NK-92 treated with Interleukin-12 subunit alpha and Interleukin-12 subunit beta, amount 100 ng/mL, for 24 hours (cell line): ENCODE measurements at places on chromosomes 7 and 10.

DNA sequence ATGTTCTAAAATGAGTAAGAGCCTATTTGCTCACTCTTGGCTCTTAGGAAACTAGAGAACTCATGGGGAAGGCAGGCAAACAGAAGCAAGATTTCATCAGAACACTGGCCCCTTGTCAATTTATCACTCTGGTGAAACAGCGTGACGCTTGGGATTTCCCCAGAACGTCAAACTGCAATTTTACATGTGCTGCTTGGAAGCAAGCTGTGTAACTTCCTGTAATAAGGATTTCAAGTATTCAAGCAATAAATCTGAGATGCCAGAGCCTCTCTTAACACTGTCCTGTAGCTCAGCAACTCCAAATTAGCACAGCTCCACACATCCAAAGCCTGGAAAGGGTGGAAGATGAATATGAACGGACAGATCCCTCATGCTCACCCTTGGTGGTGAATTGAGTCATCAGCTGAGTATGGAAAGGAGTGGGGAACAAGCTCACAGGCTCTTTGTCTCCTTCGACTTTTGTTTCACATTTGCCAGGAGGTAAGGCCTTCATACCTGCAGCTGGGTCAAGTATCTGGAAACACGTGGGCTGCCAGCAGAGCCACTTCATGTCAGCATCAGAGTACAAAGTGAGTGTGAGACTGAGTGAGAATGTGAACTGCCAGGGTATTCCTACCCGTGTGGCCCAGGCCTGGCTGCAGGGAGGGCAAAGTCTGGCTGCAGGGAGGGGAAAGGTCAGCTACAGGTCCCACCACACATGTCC is 140.4 kb upstream of the NAMPT start:
- DNase-seq: peak; percentile 76

DNA sequence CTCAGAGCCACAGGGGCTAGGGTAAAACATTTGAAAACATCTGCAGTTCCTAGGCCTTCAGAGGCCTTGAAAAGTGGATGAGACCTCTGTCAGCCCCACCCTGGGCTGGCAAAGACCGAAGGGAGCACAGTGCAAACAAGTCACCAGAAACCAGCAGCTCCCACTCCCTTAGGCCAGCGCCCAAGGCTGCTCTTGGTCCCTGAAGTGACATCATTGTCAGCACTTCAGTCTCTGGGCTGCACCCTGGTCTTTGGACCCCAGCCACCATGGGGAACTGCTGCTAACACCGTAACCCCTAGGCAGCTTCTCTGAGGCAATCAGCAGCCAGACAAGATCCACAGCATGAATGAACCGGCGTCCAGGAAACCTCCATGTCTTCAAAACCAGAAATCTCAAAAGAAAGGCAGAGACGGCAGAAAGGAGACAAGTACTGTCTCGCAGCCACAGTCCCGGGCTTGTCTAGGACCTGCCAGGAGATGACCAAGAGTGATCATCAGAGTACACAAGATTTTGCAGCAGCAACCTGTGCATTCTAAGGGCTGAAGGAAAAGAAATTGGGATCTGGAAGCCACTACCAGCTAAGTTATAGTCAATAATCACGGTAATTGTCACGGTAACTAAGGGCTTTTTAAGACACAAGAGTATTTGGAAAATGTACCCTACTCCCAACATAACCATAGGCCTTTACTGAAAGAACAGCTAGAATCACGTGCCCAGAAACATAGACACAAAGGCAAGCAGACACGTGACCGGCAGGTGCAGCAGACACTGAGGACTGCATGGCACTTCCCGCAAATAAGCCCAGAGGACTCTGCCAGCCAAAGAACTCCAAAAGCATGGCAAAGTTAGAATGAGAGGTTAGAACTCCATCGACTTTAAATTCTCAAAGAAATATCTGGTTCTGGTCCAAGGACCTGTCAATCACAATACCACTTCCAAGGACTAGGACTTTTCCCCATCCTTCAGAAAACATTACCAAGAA is 23.3 kb downstream of the CPXM2 start:
- no peak for DNase-seq

GRCh38 chr7:142800088-142800487 is 29.3 kb downstream of the PRSS2 start:
- no peak for DNase-seq

DNA sequence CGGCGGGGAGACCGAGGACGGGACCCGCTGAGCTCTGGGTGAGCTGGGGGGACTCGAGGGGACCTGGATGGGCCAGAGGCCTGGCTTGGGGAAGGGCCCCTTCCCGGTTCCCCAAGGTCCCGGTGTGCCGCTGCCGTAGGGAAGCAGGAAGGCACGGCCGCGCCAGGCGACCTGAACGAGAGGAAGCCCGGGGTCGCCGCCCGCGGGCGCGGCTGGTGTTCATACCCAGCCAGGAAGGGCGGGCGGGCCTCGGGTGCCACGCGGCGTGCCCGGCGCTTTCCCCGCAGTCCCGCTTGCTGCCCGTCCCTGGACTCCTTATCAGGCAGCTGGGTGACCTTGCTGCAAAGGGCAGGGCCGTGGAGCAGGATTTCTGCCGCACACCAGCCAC is 38.0 kb downstream of the ZNF777 start:
- no peak for DNase-seq

DNA sequence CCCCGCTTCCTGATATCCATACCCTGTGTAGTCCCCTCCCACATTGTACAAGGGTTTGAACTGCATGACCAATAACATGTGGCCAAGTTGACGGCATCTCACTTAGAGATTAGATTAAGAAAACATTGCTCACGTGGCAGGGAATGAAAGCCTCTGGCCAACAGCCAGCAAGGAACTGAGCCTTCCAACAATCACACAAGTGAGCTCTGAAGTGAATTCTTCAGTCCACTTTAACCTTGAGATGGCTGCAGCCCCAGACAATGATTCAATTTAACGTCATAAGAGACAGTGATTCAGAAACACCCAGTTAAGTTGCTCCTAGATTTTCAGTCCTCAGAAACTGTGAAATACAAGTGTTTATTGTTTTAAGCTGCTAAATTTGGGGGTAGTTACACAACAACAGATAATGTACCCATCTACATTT is 165.9 kb upstream of the PLXNA4 start:
- no peak for DNase-seq

- DNase-seq: no peak
These were observed 229.6 kb downstream of the GALNT17 start for GRCh38 chr7:71361451-71362032.

- no peak for DNase-seq
These were observed 92.6 kb downstream of the DGKI start for GRCh38 chr7:137753948-137754851.

DNA sequence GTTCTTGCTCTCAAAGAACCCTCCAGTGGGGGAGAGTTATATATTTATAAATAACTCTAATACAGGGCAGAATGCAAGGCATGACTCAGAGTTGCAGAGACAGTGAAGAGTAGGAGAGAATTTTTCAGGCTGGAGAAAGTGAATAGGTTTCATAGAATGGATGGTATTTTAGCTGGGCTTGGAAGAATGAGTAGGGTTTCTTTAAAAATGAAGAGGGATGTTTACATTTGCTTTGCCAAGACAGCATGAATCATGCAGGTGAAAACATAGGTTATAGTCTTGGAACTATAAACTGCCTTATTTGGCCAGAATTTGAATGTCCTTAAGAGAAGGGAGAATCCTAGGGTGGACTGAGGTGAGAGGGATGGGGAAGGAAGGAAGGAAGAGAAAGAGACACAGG is 124.8 kb downstream of the CPED1 start:
- no peak for DNase-seq

DNA sequence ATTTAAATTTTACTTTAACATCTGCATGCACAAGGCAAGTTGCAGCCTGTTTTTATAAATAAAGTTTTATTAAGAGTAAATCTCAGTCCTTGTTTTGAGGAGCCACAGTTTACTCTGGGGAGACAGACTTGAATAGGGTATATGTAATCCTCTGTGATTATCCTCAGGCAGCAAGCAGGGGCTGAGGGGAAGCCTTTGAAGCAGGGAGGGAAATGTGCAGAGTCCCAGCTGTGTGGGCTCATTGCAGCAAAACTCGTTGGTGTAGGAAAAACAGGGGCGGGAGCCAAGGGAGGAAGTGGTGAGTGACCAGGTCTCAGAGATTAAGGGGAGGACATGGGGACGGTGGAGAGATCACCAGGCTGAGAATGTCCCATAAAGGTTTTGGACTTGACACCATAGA is 34.3 kb upstream of the SMC3 start:
- no peak for DNase-seq

- no peak for DNase-seq
These were observed 544.0 kb upstream of the ZWINT start for GRCh38 chr10:56905051-56905450.

DNA sequence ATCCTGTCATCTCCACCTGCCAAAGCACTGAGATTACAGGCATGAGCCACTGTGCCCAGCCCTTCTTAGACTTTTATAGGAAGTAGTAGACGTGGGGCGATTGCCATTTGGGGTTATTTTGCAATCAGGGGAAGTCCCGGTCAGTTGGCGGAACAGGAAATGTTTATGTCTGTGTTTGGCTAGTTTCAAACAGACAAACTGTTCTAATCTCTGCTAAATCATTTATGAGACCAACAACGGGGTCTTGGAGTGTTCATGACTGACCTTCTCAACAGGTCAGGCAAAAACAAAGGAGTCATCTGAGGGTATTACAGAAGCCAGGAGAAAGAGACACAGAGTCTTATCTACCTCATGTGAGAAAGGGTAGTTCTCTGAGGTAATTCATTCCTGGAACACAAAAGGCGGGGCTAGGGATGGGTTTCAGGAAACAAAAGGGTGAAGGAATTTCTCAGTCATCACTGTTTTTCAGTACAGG is 6.6 kb upstream of the TPK1 start:
- no peak for DNase-seq

DNA sequence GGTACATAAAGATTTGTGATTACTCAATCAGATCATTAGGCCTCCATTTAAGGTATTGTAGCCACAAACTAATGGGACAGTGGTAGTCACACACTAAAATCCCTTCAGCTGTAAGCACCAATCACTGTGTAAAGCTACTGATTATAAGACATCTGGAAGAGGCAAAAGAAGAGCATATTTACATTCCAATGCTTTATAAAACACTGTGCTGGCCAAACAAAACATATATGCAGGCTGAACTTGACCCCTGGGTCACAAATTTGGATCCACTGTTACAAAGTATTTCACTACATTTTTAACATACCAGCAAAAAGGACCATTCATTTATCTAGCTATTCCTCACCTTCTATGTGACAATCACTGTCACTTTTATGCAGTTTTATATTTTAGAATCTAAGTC is 41.4 kb upstream of the ANLN start:
- no peak for DNase-seq

DNA sequence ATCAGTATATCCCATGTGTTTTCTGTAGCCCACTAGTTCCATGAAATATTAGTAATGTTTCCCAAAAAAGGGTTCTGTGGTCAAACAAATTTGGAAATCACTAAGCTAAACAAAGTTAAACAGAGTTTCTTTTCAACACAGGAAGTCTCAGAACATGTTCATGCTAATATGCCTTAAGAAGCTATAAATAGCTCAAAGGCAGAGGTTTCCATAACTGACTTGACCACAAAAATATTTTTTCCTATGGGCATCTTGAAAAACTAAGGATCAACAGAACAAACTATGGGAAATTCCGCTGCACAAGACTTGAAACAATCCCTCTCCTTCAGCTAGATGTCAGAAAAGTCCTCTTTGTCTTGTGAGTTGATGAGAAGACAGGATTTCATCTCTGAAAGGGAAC is 59.7 kb downstream of the SEM1 start:
- DNase-seq: no peak

GRCh38 chr7:121288894-121289293 is 39.9 kb upstream of the WNT16 start:
- DNase-seq: no peak
